ENCODE measurements at places on chromosomes 12 and 14.

- no peak for DNase-seq
Observed at GRCh38 chr14:87131879-87132278, 861.1 kb downstream of the GALC start.

- peak; percentile 91 for DNase-seq
Observed at GRCh38 chr14:54488646-54489317, at the start of gene GMFB. Gene GMFB, minus strand, starts transcription at chr14:54488980. Its CDS starts 53 bp downstream, at chr14:54488927.

GRCh38 chr12:8549381-8549780 lies 8.7 kb upstream of the CLEC4E start:
- DNase-seq: no peak

GRCh38 chr12:7994731-7995205 lies 37.7 kb upstream of the FOXJ2 start:
- DNase-seq: no peak

DNA sequence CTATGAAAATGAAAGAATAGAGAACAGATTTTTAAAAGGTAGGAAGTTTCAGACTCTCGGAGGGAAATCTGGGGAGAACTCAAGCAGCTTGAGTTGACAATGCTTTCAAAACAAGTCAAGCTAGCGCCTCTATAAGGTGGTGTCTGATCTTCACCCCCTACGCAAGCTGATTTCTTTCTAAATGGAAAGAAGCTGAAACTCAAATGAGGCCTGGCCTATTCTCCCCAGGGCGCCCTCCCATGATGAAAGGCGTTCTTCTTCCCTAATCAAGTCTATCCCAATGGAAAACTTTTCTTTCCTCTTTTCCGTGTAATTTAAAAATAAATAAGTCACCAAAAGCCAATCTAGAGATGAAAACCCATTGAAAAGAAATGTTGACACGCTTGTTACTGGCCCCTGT lies 20.6 kb downstream of the PTHLH start:
- DNase-seq: no peak

GRCh38 chr12:117188961-117189724 lies 1.1 kb downstream of the FBXO21 start:
- DNase-seq: no peak
